ENCODE measurements at places on chromosomes 2 and 18. TPM values are rescaled to one million over a fixed set of nuclear protein-coding genes. Genes with fewer than 3 reads are reported as not detected.

LOXL3 gene
- total RNA-seq = 0.40 TPM

ADAM23 gene
- 10.0 TPM for total RNA-seq

MATN3 gene
- 12.5 TPM for total RNA-seq

KIAA2012 gene
- not detected for total RNA-seq

NEU2 gene
- not detected for total RNA-seq

ABCB11 gene
- 0.02 TPM for total RNA-seq

GRHL1 gene
- total RNA-seq = 1.7 TPM

EGR4 gene
- 0.27 TPM for total RNA-seq

ALKAL2 gene
- not detected for total RNA-seq

IL1RL1 gene
- 1.1 TPM for total RNA-seq

GNAL gene
- 7.8 TPM for total RNA-seq

ANKRD53 gene
- total RNA-seq = 0.07 TPM

EPAS1 gene
- total RNA-seq = 112 TPM

ZNF2 gene
- total RNA-seq = 3.7 TPM

CCDC102B gene
- total RNA-seq = 0.25 TPM

Data from A549 treated with DMSO at 1 μM for 4 hours (cell line).